Mesendoderm (in vitro differentiated cells): ENCODE measurements at places on chromosomes 3 and 15.

GRCh38 chr3:188827103-188827502 lies 344.7 kb upstream of the TPRG1 start:
- no peak overlapping the region for H3K27ac ChIP-seq
- DNase-seq = no peak
- no peaks in the 10 kb centered on the region for H3K36me3 ChIP-seq
- H3K4me3 ChIP-seq = no peak overlapping the region
- no peaks in the 10 kb centered on the region for H3K27me3 ChIP-seq
- H3K4me1 ChIP-seq = no peaks in the 10 kb centered on the region

- no peak overlapping the region for H3K27ac ChIP-seq
- H3K27me3 ChIP-seq = no peaks in the 10 kb centered on the region
- H3K36me3 ChIP-seq = no peaks in the 10 kb centered on the region
- no peak for DNase-seq
- peaks cover 4% of the 10 kb centered on the region for H3K4me1 ChIP-seq
Observed at GRCh38 chr3:108393128-108393900, 97.0 kb downstream of the HHLA2 start.

DNA sequence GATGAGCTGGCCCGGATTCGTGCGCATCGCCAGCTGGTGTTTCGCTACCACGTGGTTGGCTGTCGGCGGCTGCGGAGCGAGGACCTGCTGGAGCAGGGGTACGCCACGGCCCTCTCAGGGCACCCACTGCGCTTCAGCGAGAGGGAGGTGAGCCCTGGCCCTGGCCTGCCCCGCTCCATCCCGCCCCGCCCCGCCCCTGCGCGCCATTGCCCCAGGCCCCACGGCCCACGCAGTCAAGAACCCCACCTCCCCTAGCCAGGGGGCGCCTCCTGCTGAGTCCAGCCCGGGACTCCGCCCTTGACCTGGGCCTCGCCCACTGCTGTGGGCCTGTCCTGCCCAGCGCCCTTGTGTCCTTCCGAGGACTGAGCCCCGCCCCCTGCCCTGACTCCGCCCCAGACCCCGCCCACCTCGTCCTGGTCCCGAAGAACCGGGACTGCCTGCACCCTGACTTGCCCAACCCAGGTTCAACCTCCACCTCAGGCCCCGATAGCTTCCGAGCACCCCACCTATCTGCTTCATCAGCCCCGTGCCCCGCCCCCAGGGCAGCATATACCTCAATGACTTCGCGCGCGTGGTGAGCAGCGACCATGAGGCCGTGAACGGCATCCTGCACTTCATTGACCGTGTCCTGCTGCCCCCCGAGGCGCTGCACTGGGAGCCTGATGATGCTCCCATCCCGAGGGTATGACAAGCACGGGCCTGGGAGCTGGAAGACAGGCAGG lies 14.8 kb downstream of the NT5DC2 start:
- peak; percentile 45 for DNase-seq
- no peak overlapping the region for H3K27ac ChIP-seq
- no peak overlapping the region for H3K4me3 ChIP-seq
- H3K36me3 ChIP-seq = no peaks in the 10 kb centered on the region
- no peaks in the 10 kb centered on the region for H3K27me3 ChIP-seq

DNA sequence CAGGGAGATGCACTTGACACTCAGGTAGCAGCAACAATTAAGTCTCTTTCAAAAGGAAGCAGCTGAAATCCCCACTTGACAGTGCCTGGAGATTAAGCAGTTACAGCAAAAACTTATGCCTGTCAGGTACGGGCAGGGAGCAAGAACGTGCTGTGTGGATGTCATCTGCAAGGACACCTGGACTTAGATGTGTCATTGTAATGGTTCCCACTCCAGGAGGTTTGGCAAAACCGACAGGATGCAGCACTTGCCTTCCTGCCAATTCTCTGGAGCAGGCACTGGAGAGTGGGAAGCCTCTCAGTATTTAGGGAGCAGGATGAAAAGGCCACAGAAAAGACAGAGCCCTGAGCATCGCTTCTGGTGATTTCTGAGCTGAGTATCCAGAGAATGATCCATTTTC lies 292.4 kb downstream of the PDCD6IP start:
- no peak for DNase-seq
- H3K27me3 ChIP-seq = no peaks in the 10 kb centered on the region
- no peaks in the 10 kb centered on the region for H3K4me1 ChIP-seq
- no peaks in the 10 kb centered on the region for H3K36me3 ChIP-seq
- H3K27ac ChIP-seq = no peak overlapping the region

DNA sequence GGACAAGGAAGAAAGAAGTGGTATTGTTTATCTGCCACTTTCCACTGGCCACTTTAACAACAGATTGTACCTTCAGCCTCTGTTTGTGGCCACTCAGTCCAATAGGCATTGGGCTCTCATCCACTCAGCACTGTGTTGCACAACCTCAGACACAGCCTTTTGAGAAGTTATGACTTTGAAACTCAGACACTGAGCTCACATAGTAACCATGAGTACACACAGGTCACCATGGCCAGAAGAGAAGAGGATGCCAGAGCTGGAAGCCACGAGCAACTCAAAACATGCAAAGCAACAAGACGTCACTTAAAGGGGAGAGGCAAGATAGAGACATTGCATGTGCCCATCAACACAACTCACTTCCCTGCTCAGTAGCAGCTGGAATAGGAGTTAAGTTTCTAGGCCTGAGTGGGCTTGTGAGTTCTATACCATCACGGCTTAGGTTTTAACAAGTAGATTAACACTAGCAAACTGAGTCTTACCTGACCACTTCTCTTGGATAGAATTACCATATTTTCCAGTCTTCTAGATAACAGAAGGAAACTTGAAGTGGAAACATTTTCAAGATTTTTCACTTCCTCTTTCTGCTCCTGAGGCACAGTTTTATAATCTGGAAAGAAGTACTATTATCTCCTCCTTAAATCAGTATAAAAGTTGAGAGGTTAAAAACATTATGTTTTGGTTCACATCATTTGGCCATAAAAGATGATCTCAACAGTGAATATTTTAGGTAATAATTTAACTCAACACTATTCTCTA lies 103.5 kb downstream of the IMPG2 start:
- no peak overlapping the region for H3K27ac ChIP-seq
- no peak for DNase-seq
- H3K36me3 ChIP-seq = no peaks in the 10 kb centered on the region
- no peak overlapping the region for H3K4me3 ChIP-seq
- H3K27me3 ChIP-seq = no peaks in the 10 kb centered on the region

DNA sequence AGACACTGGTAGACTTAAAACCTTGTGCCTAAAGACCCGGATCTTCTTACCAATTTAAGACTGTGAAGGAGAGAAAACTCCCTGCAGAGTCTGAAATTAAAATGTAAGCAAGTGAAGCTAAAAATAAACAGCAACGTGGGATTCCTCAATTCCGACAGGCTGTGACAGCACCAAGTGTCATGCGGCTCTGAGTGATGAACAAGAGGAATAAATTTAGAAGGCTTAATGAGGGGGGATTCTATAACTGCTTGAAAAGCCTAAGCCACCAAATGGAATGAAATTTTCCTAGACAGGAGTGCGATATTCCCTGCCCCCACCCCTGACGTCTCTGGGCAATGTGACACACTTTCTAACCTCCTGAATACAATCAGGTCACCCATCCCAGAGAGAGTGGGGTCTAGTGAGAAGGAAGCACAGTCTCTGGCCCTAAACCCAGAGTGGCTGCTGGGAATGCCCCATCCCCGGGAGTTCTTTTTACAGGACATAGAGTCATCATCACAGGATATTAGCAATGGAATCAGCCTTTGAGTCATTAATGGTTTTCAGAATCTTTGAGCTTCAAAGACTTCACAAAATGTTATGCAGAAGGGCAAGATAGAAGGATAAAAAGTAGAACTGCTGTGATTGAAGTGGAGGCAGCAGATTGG lies 114.3 kb downstream of the EDEM1 start:
- DNase-seq = no peak
- no peaks in the 10 kb centered on the region for H3K36me3 ChIP-seq
- no peak overlapping the region for H3K27ac ChIP-seq
- H3K4me3 ChIP-seq = no peak overlapping the region
- no peaks in the 10 kb centered on the region for H3K27me3 ChIP-seq

- no peaks in the 10 kb centered on the region for H3K27me3 ChIP-seq
- DNase-seq = no peak
- no peak overlapping the region for H3K27ac ChIP-seq
- H3K36me3 ChIP-seq = no peaks in the 10 kb centered on the region
- H3K4me3 ChIP-seq = no peak overlapping the region
Observed at GRCh38 chr3:56989169-56989976, 71.1 kb upstream of the SPATA12 start.

GRCh38 chr3:52144034-52144795 lies 10.0 kb downstream of the POC1A start:
- peak; percentile 85 for DNase-seq
- no peak overlapping the region for H3K27ac ChIP-seq
- H3K27me3 ChIP-seq = no peaks in the 10 kb centered on the region
- H3K36me3 ChIP-seq = peaks cover 3% of the 10 kb centered on the region
- H3K4me3 ChIP-seq = no peak overlapping the region

DNA sequence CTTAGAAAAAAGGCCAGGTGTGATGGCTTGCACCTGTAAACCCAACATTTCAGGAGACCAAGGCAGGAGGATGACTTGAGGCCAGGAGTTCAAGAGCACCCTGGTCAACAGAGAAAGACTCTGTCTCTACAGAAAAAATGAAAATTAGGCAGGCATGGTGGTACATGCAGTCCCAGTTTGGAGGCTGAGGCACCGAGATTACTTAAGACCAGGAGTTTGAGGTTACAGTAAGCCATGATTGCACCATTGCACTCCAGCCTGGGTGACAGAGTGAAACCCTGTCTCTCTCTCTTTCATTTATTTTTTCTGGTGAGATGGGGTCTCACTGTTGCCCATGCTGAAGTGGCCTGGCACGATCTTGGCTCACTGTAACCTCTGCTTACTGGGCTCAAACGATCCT lies 24.7 kb downstream of the IP6K1 start:
- no peaks in the 10 kb centered on the region for H3K27me3 ChIP-seq
- no peaks in the 10 kb centered on the region for H3K4me1 ChIP-seq
- DNase-seq = no peak

GRCh38 chr3:160986069-160986468 lies 119.1 kb downstream of the B3GALNT1 start:
- no peak overlapping the region for H3K4me3 ChIP-seq
- no peaks in the 10 kb centered on the region for H3K4me1 ChIP-seq
- DNase-seq = no peak
- H3K27me3 ChIP-seq = no peaks in the 10 kb centered on the region
- no peak overlapping the region for H3K27ac ChIP-seq
